ENCODE measurements at places on chromosomes 4 and X.

DNA sequence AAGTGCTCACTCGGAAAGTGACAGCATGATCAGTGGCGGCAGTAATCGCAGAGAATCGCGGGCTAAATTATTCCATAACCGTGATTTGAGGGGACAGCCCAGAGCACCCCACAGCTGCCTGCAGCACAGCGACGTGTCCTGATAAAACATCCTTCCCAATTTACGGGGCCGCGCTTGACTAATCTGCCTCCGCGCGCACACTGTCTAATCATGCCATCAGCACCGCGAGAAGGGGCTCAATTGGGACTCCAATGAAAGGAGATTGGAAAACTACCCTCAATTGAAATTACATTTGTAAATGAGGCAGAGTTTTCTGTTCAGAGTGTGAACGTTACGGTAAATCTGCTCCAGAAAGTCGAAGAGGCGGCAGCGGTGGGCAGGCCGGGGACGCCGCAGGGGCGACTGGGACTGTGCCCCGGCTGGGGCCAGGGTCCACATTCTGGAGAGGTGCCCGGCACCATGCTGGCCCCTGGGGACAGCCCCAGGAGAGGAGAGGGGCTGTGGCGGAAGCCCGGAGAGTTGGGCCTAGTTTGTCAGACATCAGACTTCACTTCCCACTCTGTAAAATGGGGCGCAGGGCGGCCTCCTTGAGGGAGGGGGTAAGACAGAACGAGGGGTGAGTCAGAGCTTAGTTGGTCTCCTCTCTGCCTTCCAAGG, 107.7 kb downstream of the FAM53A start:
- no peak for DNase-seq

- DNase-seq: no peak
Observed at GRCh38 chr4:170022211-170022610, 4.0 kb downstream of the MFAP3L start.

DNA sequence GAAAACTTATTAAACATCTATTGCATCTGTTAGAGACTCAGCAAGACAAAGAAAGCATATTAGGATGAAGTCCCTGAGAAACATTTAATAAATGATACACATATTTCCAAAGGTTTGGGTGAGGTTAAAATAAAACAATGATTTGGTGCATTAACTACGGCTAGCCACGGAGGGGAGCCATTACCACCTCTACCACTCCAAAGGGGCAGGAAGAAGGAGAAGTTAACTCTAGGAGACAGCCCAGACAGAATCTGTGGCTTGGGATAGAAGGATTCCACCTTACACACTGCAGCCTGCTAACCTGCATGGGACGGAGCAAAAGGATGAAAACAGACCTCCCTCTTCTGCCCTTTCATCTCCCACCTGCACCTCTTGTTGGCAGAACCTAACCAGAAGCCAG, 189.1 kb upstream of the C1QTNF7 start:
- peak; percentile 33 for DNase-seq

DNA sequence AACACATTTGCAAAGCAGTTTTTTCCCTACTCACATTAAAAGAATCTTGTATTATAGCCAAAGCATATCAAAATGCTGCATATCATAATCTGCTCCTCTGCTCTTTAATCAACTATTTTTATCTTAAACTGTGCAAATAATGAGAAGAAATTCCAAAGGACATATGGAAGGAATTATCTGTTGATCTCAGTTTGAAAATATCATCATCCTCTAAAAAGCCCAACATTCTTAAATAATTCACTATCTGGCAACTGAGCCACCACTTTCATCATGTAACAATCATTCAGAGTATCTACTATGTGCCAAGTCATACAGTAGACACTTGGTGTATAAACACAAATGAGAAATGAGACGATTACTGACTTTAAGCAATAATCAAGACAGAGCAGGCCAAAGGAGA, 63.0 kb downstream of the PRSS12 start:
- no peak for DNase-seq

DNA sequence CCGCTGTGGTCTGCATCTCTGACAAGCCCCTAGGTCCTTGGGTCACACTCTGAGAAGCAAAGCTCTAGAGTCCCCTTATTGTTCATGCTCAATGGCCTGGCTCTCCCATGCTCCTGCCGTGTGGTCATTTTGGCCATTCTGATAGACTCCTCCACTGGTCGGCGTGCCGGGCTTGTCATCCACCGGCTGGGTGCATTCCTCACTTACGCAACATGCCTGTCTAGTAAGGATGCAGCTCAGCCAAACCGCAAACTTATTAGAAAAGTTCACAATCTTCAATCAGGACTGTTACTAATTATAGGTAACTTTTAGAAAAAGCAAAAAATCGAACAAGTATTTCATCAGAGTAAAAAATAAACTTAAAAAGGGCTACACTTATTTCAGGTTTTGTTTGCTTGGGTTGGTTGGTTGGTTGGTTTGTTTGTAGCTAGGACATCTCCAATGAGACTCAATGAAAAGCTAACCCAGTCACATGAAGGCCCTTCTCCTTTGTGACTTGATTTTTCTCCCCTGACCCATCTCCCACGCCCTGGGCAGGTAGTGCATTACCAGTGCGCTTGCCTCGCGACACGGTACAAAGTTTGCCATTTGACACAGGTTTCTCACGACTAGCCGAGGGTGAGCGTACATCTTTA, 41.0 kb downstream of the IRF2 start:
- no peak for DNase-seq

DNA sequence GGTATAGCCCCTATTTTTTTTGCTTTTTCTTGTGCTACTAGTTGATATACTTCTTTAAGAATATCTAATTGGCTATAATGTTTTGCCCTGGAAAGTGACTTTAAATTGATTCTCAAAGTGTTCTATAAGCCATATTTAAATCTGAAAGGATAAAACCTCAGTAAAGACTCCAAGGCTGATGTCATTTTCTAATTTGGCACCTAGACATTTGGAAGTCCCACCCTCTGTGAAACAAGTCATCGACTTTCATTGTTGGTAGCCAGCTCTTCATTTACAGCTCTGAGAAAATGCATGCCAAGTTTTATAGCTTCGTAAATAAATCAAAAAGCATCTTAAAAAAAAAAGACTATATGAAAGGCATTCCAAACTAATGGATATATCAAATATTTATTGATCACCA, 18.0 kb upstream of the STAG2 start:
- no peak for DNase-seq

- no peak for DNase-seq
Observed at GRCh38 chr4:94410678-94411206, 41.0 kb upstream of the PDLIM5 start.

GRCh38 chr4:112119353-112119783, 25.9 kb upstream of the FAM241A start:
- DNase-seq: peak; percentile 81
